ENCODE measurements at places on chromosomes 1 and 21.

- DNase-seq: no peak
Measured at GRCh38 chr21:27831177-27831576, 864.3 kb upstream of the ADAMTS5 start.

DNA sequence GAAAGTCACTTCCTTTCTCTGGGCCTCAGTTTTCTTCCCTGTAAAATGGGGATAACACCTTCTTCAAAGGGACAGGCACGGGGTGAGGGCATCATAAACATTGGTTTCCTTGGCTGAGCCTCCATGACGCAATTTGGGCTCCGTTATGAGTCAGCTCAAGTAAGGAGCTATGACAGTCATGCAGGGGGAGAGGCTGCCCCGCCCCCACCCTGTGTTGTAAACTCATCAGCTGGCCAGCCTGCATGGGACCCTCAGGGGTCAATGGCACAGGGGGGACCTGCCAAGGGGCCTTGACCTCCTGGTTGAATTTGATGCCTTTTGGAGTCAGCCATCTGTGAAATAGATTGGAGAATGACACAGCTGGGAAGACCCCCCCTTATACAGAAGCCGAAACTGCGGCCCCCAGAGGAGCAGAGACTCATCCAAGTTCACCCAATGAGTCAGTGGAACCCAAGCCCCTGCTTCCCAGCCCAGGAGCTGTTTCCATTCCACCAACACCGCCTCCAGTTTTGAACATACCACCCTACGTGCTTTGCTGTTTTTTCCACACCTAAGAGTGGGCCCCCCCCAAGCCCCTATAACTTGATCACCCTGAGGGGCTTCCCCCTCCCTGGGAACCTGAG is 36.8 kb upstream of the RUNX3 start:
- DNase-seq: peak; percentile 93

GRCh38 chr21:21384977-21385376 is 386.8 kb downstream of the NCAM2 start:
- DNase-seq: no peak

DNA sequence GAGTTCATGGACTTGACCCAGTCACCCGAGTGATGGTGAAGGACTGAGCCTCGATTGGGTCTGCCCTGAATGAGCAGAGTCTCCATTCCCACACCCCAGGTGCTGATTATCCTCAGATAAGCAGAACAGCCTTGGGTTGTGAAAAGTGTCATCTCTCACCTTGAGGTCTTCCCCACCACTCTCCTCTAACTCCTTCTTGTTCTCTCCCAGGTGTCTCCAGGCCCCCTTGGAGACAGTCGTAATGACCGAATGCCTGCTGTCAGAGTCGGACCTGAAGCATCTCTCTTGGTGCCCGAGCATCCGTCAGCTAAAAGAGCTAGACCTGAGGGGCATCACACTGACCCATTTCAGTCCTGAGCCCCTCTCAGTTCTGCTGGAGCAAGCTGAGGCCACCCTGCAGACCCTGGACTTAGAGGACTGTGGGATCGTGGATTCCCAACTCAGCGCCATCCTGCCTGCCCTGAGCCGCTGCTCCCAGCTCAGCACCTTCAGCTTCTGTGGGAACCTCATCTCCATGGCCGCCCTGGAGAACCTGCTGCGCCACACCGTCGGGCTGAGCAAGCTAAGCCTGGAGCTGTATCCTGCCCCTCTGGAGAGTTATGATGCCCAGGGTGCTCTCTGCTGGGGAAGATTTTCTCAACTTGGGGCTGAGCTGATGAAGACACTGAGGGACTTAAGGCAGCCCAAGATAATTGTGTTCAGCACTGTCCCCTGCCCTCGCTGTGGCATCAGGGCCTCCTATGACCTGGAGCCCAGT is 3.4 kb downstream of the PRAMEF12 start:
- DNase-seq: no peak

GRCh38 chr1:98051065-98051675 is 130.3 kb upstream of the DPYD start:
- peak; percentile 77 for DNase-seq

- DNase-seq: no peak
Measured at GRCh38 chr1:218034468-218034867, 250.6 kb upstream of the RRP15 start.

DNA sequence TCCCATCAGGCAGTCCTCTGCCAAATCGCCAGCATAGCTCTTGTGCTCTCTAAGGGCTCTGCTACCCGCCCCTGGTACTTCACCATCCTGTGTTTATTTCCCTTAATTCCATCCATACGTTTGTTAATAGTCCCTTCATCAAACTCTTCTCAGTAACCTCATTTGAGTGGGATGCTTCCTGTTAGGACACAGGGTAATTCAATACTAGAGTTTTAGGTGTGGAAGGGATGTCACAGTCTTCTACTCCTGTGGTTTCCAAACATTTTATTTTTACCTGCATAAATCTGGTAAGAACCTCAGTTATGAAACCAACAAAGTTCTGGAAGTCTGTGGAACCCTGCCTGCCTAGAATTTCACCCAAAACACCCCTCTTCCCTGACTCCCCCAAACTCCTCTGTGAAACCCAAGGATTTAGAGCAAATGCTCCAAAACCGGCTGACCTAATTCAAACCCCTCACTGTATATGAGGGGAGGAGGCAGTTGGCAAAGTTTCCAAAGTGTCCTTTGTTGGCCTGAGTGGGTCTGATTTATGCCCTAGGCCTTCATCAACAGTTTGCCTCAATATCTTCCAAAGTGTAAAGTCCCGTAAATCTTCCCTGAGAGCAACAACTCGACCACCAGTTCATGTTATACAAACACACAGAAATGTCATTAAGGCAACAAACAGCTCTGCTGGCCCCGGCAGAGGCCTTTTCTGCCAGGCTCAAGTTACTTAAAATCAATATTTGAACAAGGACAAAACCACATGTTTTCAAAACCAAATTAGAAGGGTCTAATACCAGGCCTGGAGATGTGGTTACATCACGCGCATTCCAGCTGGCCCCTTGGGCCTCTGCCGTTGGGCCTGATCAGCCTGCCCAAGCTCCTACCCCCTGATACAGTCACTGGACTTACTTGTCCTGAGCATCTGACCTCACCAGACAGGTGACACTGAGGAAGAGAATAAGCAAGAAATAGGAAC is 82.4 kb upstream of the FGGY start:
- no peak for DNase-seq

DNA sequence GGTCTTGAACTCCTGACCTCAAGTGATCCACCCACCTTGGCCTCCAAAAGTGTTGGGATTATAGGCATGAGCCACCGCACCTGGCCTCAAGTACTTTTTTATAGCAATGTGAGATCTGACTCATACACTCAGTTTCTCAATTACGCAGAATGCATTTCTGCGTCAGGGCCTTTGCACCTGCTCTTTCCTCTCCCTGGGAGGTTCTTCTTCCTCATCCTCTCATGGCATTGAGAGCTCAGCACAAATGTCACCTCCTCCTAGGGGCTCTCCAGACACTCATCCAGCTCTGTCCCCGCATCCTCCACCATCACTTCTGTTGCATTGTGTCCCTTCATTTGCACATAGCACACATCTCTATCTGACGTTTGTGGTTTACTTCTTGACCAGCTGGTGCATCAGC is 418.8 kb downstream of the PTPRU start:
- DNase-seq: no peak

DNA sequence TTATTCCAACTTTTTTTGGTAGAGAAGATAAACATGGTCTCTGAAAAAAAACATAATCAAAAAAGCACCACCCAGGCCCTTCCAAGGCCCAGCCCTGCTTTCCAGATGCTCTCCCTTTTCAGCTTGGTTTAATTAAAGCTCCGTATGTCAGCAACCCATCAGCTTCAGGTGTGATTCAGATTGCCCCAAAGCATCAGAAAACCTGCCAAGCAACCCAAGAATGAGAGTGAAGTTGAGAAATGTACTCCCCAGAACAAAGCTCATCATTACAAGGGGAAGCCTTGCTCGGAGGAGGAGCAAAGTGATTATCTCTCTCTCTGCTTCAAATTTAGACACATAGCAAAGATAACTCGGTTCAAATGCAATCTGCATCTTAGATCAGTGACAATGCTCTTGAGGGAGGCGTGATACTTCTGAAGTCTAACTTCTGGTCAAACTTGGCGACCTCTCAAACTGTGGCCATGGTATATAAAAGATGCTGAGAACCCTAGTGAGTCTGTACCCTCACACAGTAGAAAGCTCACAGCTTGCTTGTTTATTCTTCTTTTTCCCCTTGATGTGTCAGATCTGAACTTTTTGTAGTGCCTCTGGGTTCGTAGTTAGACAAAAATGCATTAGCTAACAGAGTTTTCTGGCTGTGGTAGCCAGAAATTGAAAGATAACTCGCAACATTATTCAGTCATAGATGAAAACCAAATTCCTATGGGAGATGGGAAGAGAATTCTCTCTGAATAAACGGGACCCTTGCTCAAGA is 63.3 kb upstream of the ZC3H11B start:
- DNase-seq: no peak

DNA sequence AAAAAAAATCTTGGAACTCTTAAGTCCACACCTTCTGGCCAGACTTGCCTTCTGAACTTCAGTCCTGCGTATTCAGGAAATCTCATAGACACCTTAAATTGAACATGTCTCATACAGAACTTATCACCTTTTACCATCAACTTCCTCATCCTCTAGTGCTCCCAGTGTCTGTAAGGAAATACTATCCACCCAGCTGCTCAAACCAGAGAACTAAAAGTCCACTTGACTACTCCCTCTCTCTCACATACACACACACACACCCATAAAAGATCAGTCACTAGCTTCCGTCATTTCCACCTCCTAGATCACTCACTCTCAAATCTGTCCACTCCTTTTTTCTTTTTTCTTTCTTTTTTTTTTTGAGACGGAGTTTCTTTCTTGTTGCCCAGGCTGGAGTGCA is 10.9 kb upstream of the CAP1 start:
- DNase-seq: no peak

DNA sequence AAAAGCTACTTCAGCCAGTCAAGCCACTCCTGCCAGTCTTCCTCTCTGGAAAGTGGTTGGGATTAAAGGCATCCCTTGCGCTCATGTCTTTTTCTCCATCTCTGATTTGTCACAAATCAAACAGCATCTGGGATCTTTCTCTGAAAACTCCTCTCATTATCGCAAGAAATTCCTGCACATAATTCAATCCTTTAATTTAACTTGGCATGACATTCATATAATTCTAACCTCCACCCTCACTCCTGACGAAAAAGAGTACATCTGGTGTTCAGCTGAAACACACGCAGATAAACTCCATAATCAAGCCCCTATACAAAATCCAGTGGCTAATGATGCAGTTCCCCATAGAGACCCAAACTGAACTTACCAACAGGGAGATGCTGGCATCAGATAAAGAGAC is 19.4 kb upstream of the SLC2A5 start:
- DNase-seq: no peak

- no peak for DNase-seq
Measured at GRCh38 chr1:206896261-206896660, 982 bp upstream of the IL24 start.

DNA sequence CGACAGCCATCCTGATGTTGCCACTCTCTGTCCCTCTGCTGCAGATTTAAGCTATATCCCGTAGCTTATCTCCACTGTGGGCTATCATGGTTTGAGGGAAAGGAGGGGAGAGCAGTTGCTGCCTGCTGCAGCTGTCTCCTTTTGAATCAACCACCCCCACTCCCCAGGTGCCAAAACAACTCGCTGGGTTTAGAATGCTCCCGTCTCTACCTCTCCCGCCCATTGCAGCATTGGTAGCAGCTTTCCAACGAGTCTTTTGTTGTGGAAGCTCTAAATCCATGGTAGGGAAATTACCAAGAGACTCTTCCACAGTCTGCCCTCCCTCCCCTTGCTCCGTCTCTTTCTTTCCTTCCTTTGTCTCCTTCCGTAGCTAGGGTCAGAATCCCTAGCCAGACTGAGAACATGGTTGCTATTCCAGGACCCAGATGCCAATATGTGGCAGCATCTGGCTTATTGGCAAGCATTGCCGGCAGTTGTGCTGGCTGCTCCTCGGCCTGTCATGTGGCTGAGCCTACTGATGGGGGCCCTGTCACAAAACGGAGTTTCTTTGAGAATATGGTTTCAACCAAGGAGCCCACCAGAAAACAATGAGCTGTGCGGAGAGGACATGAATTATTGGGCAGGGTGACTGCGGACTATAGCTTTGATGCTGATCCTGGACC is 230.7 kb downstream of the RPS6KC1 start:
- no peak for DNase-seq

- no peak for DNase-seq
Measured at GRCh38 chr1:2322065-2322571, 69.2 kb downstream of the MORN1 start.

- DNase-seq: peak; percentile 86
Measured at GRCh38 chr21:45138199-45139002, 64.0 kb downstream of the ADARB1 start.

DNA sequence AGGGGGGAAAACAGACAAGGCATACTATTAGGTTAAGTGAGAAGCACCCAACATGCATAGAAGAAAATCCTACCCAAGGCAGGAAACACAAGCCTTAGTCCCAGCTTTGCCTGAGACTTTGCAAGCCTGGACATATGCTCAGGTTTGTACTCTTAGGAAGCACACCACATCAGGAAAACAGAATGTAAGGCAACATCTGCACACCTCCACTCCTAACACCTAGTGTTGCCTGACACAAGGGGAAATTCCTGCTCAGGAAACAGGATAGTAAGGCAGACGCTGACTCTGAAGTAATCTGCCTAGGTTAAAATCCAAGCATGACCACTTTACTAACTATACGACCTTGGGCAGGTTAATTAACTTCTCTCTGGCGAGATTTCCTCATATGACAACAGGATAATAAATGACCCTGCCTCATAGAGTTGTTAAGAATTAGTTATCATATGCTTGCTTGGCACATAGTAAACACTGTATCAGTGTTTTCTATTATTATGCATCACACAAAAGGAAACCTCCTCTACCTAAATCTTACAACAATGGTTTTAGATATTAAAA is 119.8 kb downstream of the ZZZ3 start:
- no peak for DNase-seq

GRCh38 chr21:37452227-37452626 is 85.7 kb downstream of the DYRK1A start:
- DNase-seq: no peak

- no peak for DNase-seq
Measured at GRCh38 chr21:34235514-34235913, 128.3 kb upstream of the KCNE2 start.

GRCh38 chr1:7120863-7121621 is 335.8 kb downstream of the CAMTA1 start:
- DNase-seq: no peak

- no peak for DNase-seq
Measured at GRCh38 chr1:182726912-182727311, 42.5 kb upstream of the RGS8 start.

GRCh38 chr1:168394858-168395257 is 114.2 kb downstream of the TBX19 start:
- no peak for DNase-seq

DNA sequence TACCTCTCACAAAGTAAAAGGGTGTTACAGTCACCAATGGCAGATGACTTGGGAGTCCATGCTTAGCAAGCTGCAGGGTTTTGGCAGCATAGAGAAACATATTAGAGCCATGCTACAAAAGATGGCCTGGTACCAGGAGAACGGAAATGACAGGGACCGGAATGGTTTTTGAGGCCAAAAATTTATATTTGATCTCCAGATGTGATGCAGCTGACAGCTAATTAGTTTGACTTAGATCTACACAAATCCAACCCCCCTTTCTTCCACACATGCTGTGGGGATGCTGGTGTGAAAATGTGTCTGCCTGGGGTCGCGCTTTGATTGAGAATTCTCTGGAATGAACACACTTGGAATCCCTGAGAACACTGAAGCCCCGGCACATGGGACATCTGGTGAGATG is 26.5 kb downstream of the SYF2 start:
- no peak for DNase-seq

Measured in stimulated activated CD4-positive, alpha-beta T cell treated with anti-CD3 and anti-CD28 coated beads, Interleukin-15, amount 100 ng/mL, for 24 hours (primary cell).